Heart right ventricle (tissue), 16 donors: ENCODE measurements at places on chromosomes 4 and X. TPM values are rescaled to one million over a fixed set of nuclear protein-coding genes. Genes with fewer than 3 reads are reported as not detected.

GRCh38 chr4:174427571-174428140 lies 94.6 kb downstream of the HPGD start:
- DNase-seq, result no peak

The NIPAL1 gene
- total RNA-seq, result 0.98 TPM

DNA sequence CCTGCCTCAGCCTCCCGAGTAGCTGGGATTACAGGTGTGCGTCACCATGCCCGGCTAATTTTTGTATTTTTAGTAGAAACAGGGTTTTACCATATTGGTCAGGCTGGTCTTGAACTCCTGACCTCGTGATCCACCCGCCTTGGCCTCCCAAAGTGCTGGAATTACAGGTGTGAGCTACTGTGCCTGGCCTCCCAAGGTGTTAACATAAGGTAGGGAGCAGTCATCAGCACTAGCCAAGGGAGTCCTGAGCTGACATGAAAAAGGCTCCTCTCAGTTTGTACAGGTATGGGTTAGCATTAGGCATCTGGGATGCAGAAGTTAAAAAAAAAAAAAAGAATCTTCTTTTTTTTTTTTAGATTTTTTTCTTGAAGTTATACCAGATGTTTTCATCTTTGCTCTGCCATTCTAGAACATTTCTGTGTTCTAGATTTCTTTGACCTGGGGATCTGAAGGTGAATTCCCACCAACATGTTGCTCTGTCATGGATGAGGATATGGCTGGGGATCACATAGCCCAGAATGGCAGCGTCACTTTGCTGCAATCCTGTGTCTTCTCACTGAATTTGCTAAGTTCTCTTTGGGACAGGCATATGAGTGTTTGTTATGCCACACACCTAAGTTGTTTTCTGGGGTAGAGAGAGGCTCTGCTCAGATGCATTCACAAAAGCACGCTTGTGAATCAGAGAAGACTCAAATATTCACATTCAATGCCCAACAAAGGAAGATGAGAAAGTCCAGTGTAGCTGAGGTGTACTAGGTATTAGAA lies 24.4 kb upstream of the PLA2G12A start:
- no peak for DNase-seq

GRCh38 chrX:87664381-87664780 lies 146.8 kb downstream of the KLHL4 start:
- DNase-seq, result no peak
